ENCODE measurements at places on chromosomes 1 and 21. TPM values are rescaled to one million over a fixed set of nuclear protein-coding genes. Genes with fewer than 3 reads are reported as not detected.
A peak's percentile ranks its signal among the peaks of the same experiment; 100 is the strongest.

GRCh38 chr1:195851804-195852203, 756.4 kb downstream of the KCNT2 start:
- peak; percentile 8 for DNase-seq

CDC20 gene
- total RNA-seq, result 564 TPM

RNU1-2 gene
- not detected for total RNA-seq

- peak; percentile 26 for DNase-seq
Measured at GRCh38 chr1:77282187-77282865, 507 bp downstream of the AK5 start.

NUF2 gene
- total RNA-seq, result 54.2 TPM

DNA sequence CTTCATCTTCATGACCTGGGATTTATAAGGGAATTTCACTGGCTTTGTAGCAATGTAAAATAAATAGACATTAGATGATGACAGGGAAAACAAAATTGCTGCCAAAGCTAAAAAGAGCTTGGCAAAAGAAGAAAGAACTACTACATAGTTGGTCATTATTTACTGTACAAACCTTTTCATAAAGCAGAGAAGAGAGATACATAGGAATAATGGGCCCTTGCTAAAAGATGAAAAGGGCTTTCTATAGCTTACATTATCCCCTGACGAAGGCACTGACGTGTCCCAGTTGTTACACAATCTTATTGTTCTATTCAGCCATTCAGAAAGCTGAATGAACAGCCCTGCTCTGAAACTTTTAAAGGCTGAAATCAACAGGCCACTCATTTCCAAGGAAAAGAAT, 57.1 kb downstream of the ZC3H11B start:
- DNase-seq, result peak; percentile 18

ELF3 gene
- not detected for total RNA-seq

CLDN8 gene
- total RNA-seq, result not detected

DNA sequence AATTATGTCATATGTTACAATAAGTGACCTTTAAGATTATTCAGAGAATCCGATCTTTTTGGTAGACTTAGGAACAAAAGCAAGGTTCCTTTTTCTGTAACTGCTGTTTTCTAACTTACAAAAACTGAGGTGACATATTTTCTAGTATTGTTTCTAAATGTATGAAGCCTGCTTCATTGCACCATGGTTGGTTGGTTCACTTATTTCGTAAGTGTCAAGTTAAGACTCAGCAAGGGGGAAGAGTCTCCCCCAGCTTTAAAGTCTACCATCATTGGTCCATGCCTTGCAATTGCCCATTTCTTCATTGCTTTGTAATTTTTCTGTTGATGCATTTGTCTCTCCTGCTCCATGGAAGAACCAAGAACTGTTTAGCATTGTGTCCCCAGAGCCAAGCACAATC, 136.9 kb downstream of the DISC1 start:
- DNase-seq, result no peak

DISP1 gene
- total RNA-seq, result 0.84 TPM

DNA sequence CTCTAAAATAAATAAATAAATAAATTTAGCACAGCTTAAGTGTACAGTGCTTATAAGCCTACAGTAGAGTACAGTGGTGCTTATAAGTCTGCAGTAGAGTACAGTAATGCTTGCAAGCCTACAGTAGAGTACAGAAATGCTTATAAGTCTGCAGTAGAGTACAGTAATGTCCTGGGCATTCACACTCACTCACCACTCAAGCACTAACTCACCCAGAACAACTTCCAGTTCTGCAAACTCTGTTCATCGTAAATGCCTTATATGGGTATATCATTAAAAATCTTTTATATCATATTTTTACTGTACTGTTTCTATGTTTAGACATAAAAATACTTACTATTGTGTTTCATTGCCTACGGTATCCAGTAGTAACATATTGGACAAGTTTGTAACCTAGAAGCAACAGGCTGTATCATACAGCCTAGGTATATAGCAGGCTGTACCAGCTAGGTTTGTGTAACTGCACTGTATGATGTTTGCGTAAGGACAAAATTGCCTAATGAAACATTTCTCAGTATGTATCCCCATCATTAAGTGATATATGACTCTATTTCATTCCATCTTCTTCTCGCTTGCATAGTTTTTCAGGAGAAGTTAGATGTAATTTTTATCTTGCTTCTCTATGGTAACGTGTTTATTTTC, 14.0 kb upstream of the S100B start:
- no peak for DNase-seq

PROX1 gene
- not detected for total RNA-seq

LGR6 gene
- total RNA-seq, result not detected

PRDM15 gene
- total RNA-seq, result 6.5 TPM

GRCh38 chr1:7474786-7475502, 296.2 kb upstream of the VAMP3 start:
- no peak for DNase-seq

ATAD3C gene
- total RNA-seq, result 0.03 TPM

DNA sequence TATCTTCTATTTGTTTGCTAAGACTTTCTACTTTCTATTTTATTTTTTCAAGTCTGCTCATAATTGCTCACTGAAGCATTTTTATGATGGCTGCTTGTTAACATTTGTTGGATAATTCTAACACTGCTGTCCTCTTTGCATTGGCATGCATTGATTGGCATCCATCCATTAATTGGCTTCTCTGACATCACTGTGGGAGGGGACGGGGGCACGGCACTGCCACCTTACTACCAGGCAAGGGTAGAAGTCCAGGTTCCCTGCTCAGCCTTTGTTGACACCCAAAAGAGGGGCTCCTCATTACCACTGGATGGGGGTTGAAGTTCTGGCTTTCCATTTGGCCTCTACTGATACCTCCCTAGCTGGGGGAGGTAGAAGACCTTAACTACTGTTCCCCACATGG, 11.5 kb upstream of the ABCG1 start:
- DNase-seq, result no peak

GRCh38 chr1:25028587-25028906, 98.5 kb upstream of the RUNX3 start:
- no peak for DNase-seq

DNA sequence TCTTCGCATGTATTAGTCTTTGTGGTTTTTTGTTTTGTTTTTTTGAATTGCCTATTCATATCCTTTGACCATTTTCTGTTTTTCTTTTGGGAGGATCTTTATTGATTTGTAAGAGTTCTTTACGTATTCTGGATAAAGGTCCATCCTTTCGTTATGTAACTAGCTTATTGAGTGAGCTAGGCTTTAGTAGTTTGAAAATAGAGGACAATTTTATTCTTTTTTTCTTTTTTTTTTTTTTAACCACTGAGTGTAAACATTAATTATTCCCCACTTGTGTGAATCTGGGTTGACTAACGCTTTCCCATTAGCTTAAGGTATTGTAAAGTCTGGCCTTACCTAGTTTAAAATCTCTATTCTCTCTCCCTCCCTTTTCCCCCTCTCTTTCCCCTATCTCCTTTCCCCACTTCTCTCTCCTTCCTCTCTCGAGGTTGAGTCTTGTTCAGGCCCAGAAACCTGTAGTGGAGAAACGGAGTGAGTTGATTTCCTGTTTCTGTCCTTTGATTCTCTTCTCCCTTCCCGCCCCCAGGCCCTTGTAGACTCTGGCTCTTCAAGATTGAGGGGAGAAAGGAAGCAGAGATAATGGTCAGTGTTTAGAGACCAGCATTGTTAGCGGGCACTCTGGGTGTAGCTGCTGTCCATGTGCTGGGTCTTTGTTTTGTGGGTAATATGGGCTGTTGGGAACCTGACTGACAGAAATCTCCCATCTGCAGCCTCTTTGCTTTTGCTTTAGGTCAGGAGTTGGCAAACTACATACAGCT, 1.5 kb downstream of the MORC3 start:
- DNase-seq, result peak; percentile 48

GRCh38 chr1:68197461-68197860, 34.9 kb downstream of the WLS start:
- no peak for DNase-seq

CSF3R gene
- not detected for total RNA-seq

DNA sequence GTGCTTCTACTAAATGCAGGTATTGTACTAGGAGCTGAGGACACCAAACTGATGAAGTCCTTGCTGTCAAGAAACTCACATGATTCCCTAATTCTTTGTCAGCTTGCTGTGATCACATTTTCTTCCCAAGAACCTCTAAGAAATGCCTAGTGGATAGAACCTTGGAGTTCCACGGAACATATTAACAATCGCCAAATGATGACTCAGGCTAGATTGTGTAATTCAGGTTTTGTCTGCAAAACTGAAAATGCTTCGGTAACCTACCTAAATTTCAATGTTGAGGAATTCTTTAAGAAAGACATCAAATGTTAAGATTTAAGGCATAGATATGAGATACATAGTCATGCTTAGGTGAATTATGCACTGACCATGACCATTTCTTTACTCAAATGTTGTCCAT, 1.7 kb upstream of the GADD45A start:
- DNase-seq, result peak; percentile 70

BRDT gene
- total RNA-seq, result not detected

GRCh38 chr1:184022668-184023067, 14.9 kb downstream of the COLGALT2 start:
- no peak for DNase-seq

DNA sequence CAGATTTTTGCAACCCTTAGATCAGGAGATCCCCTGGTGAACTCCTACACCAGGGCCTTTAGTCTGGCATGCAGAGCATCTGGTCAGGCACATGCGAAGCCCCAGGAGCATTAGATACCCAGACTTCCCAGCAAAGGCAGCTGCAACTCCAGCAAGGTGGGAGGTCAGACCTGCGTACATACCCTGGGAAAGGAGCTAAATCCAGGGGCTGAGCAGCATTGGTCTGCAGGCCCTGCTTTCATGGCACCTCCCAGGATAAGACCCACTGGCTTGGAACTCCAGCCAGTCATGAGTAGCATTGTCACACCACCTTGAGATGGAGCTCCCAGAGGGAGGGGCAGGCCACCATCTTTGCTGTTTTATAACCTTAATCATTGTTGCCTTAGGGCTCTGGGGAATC, 92.3 kb downstream of the KCNT2 start:
- DNase-seq, result no peak

GRCh38 chr1:227909188-227909587, 38.5 kb downstream of the WNT9A start:
- DNase-seq, result no peak

GRCh38 chr21:43847301-43847700, 17.7 kb upstream of the AGPAT3 start:
- DNase-seq, result no peak

NHLH1 gene
- total RNA-seq, result not detected

- no peak for DNase-seq
Measured at GRCh38 chr1:90387805-90388204, 329.3 kb downstream of the BARHL2 start.

SIPA1L2 gene
- 1.8 TPM for total RNA-seq

- peak; percentile 87 for DNase-seq
Measured at GRCh38 chr1:161440312-161440894, 64.9 kb upstream of the FCGR2A start.

DNA sequence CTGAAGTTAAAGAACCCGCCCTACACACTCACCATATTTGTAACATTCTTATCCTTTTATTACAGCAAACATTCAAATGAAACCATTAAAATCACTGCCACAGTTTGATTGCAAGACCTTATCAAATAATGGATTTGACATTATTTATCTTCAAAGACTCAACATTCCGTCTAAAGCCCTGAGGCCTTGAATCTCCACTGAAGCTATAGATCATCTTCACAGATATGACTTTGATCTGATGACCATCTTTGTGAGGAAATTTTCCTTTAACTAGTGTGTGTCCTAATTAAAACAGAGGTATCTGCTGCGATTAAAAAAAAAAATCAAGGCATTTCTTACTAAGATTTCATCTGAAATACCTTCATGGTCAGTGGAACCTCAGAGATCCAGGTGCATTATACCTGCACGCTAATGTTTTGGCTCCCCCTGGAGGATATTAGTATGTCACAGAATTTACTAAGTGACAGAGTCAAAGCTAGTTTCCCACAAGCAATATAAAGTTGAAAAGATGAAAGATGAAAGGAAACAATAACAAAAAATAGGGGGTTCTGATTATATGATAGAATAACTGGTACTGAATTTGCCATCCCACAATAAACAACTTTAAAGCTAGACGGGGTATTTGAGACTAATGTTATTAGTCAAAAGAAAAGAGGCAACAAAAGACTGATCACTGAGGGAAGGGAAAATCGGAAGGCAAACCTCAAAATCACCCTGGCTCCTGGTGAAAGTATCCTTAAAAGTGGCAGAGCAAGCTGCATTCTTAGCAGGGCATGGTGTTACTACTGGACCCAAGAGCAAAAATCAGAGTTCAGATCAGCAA, 923.4 kb downstream of the NCAM2 start:
- DNase-seq, result peak; percentile 23

DNA sequence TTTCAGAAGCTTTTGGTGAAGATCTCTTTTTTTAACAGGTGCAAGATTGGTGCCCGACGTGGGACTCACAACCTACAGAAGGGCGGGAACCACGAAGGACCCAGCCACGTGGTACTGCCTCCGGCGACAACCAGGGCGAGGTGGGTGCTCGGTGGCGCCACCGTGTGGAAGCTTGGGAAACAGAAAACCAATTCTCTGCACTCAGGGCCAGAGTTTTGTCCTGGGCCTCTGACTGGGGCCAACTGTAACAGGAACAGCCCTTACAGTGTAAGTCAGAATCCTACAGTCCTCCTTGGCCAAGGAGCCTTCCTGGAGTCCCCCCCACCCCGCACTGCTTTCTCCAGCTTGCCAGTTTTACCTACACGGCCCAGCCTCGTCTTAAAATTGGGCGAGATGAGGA, 11.6 kb upstream of the S100A7A start:
- DNase-seq, result peak; percentile 51

KRTAP19-1 gene
- not detected for total RNA-seq

NUP210L gene
- total RNA-seq, result 0.03 TPM

GRCh38 chr1:114331936-114332335, 178.3 kb upstream of the SYT6 start:
- DNase-seq, result no peak

DNA sequence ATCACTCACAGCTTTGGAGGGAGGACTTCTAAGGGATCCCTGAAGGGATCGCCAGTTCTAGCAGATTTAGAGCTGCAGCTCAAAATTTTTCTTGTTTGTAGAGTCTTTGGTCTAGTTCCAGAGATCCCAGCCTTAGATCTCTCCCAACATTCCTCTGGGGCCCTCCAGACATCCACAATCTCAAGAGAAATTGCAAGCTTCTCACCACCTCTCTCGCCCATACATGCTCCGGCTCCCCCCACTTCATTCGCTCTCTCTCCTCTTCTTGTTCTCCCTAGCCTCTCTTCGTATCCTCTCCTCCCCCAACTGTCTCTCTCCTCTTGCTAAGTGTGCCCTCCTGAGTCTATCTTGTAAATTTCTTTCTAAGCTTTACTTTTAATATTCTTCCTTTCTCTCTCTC, 15.1 kb upstream of the TUT4 start:
- no peak for DNase-seq

DNA sequence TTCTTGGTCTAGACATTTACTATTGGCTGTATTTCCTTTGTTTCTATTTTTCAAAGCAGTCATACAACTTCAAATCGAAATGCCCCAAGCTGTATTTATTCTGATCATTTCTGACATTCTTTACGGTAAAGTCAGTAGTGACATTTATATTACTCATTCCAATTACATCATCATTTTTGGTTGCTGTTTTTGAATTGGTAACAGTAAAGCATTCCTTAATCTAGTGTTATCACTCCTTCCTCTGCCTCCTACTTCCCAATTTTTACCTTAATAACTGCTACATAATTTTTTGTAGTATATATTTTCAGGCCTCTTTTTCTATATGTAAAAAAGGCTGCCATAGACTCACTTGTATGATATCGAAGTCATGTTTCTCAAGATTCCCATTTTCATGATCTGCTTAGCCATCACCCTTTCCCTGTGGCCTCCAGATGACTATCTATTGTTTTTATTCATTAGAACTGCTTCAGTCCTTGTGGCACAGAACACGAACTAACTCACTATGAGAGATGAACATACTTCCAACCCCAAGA, 167.2 kb downstream of the RUNX1 start:
- peak; percentile 88 for DNase-seq
